ENCODE measurements at places on chromosomes 2 and 18.
A peak's percentile ranks its signal among the peaks of the same experiment; 100 is the strongest.

GRCh38 chr2:164840930-164841718 is 499 bp downstream of the COBLL1 start:
- DNase-seq: peak; percentile 64

DNA sequence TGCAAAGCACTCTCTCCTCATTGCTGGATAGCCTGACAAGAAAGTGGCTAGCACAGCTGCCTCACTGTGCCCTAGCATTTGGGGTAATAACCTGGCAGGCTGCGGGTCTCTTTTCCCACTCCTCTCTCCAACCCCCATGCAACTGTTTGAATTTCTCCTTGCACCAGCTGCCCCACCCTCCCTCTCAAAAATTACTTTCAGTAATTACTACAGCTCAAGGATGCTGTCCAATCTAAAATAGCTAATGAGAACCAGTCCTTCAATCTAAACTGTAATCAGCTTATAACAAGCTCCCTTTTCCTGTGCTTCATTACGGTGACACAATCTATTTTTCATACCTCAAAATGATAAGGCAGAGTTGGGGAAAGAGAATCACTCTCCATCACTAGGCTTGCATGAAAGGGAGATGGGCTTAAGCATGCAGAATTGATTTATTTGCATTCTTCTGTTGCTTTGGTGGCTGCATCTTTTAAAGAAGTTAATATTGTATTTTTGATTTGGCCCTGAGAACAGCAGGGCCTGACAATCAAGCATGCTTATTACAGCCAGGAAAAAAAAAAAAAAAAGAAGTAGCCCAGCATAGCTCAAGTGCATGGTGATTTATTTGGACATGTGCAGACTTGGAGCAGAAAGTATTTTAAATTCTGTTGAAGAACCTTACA is 881.8 kb downstream of the SLC4A3 start:
- DNase-seq: no peak

- no peak for DNase-seq
These were observed 113.4 kb downstream of the PIEZO2 start for GRCh38 chr18:11035814-11036495.

DNA sequence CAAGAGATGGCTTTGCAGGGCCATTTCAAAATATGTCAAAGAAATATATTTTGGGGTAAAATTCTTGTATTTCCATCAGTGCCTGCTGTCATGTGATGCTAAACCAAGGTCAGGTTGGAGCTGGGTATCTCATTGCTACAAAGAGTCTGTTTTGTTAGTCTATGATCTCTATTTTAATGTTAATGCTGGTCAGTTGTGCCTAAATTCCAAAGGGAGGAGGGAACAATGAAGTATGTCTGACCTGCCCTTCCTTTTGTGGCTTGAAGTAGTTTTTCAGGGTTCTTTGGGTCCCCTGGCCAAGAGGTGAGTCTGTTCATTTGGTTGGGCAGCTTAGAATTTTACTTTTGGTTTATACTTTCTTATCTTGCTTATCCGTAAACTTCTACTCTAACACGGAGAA is 61.6 kb upstream of the DYNAP start:
- DNase-seq: no peak

- DNase-seq: no peak
These were observed 148.2 kb upstream of the ZNF516 start for GRCh38 chr18:76643199-76643598.

GRCh38 chr2:170260188-170260587 is 82.2 kb downstream of the MYO3B start:
- DNase-seq: no peak

- DNase-seq: no peak
These were observed at the start of gene BOD1L2 for GRCh38 chr18:57146956-57147636. BOD1L2 (plus strand) TSS chr18:57147087; CDS start chr18:57147313, 226 bp downstream.

DNA sequence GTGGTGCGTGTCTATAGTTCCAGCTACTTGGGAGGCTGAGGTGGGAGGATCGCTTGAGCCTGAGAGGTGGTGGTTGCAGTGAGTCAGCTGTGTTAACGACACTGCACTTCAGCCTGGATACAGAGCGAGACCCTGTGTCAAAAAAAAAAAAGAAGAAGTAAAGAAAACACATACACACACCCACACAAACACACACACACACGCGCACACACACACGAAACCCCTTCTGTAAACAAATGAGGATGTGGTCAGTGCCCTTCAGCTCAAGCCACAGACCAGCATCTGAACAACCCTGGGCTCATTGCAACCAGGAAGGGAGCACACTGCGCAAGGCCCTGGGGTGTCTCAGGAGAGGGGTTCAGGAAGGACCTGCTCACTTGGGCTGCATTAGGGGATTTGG is 47.9 kb upstream of the KCNF1 start:
- DNase-seq: peak; percentile 50

DNA sequence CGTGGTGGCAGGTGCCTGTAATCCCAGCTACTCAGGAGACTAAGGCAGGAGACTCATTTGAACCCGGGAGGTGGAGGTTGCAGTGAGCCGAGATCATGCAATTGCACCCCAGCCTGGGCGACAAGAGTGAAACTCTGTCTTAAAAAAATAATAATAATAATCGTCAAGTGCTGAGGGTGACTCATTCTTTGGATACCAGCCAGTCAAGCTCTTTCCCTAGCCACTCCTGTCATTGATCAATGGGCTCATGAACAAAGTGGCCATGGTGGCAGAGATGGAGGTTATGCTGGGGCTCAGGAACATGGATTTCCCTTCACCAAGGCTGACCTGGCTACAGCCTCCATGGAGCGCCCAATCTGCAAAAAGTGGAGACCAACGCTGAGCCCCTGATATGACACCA is 94.5 kb upstream of the HAAO start:
- no peak for DNase-seq

- no peak for DNase-seq
These were observed 50.4 kb downstream of the MRO start for GRCh38 chr18:50769463-50769862.

GRCh38 chr2:103008586-103008985 is 246.8 kb downstream of the TMEM182 start:
- DNase-seq: no peak

DNA sequence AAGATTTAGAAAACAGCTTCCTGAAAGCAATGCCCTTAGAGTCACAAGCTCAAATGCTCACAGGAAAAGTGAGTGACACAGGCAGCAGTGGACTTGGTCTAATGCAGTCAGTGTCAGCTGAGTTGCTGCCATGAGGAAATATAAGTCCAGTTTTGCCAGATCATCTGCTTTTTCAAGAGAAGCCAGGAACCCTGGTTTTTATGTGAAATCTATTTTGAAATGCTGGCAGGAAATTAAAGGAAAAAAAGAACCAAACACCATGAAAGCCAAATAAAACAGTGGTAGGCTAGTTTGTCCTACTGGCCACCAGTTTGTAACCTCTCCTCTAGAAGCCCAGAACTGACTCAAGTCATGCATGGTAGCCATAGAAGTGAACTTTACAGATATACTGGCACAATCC is 109.2 kb downstream of the THADA start:
- no peak for DNase-seq

DNA sequence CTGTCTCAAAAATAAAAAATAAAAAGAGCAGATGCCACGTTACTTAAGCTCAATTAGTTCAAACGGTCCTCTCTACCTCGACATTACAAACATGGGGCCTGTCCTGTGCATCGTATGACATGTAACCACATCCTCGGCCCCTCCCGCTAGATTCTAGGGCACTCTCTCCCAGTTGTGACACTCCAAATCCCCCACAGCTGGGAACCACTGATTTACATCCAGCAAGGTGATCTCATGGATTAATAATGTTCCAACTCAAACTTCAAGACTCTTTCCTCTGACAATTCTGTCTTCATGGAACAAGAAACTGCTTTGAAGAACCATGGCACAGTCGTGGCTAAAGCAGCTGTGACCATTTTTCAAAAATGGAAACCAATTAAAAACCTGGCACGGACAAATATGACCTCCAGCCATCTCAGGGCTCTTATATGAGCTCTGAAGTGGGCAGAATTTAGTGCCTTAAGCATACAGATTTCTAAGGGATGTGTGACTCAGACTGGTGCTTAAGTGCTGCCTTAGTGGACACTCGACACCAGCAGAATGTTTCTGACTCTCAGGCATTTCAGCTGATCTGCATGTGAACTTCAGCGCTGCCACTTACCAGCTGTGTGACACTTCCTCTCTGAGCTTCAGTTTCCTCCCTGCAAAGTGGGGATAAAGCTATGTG is 31.7 kb upstream of the ASAP2 start:
- DNase-seq: no peak

DNA sequence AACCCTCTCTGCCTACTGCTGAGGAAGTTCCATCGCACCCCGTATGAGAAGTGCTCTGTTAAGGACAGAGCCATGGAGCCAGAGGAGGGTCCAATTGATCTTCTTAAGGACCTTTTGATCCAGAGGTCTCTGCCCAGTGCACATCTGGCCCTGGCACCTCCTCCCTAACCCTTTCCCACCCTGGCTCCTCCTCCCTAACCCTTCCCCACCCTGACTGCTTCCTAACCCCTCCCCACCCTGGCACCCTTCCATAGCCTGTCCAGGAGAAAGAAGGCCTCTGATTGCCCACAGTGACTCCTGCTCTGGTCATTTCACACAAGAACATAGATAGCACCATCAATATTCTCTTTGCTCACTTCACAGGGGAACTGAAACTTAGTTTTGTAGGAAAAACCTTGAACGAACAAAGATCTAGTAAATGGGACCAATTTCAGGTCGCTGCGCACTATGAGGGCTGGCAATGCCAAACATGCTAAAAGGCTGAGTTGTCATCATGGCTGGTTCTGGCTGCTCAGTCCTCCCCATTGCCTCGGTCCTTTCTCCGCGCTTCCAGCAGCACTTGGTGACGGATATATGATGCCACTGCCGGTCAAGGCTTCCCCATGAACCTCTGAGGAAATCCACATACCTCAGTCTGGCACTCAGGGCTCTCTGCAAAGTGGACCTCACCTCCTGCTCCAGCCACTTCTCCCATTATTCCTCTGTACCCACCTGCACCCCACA is 49.2 kb downstream of the PKDCC start:
- DNase-seq: peak; percentile 62

DNA sequence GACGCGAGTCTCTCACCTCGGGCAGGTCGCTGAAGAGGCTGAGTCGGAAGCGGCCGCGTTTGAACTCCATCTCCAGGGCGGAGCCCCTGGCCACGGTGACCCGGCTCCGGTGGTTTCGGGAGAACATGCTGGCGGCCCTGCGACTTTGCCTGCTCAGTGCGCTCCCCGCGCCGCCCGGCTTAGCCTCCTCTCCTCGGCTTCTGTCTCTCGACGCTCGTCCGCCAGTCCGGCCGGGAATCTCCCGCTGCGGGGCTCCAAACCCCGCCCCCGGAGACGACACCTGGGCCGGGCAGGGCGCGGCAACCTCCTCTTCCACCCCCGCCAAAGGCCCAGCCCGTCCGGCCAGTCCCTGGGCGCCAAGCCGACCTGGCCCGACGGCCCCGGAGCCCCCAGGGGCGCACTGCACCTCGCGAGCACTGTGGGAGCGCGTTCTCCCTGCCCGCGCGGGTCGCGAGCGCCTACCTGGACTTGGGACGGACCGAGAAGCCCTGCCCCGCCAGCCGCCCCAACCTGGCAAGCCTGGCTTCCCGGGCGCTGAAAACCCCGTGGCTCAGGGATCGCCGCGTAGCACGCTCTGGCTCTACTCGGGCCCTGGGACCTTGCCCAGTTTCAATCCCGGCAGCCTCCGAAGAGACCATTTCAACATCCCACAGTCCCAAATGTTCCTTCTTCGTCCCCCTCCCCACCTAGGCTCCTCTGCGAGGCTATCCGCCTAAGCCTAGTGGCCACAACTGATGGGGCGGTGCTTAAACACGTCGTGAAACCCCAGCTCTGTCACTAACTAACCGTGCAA is at the start of gene RTKN:
RTKN (minus strand) TSS at position 248 of the 793 bp plus-strand sequence; CDS start at position 127, 121 bp downstream.
- peak; percentile 71 for DNase-seq

DNA sequence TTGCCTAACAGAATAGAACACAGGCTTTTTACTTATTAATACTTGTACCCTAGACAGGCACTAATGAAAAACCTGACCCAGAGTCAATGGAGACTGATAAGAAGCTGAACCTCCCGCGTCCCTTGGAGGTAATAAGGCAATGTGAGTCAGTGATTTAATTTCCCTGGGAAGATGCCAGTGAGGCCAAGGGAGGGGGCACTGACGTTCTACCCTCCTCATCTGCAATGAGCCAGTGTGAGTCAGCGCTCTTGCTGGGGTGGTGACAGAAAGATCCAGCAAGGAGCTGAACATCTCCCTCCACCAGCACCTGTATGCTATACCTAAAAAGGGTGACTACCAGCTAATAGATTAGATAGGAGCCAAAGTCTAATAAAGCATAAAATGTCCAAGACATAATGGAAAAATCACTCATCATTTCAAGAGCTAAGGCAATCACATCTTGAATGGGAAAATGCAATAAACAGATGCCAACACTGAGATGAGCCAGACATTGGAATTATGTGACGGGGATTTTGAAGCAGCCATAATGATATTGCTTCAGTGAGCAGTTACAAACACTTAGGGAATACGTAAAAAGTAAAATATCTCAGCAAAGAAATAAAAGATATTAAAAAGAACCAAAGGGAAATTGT is 116.9 kb downstream of the TPGS2 start:
- DNase-seq: no peak

DNA sequence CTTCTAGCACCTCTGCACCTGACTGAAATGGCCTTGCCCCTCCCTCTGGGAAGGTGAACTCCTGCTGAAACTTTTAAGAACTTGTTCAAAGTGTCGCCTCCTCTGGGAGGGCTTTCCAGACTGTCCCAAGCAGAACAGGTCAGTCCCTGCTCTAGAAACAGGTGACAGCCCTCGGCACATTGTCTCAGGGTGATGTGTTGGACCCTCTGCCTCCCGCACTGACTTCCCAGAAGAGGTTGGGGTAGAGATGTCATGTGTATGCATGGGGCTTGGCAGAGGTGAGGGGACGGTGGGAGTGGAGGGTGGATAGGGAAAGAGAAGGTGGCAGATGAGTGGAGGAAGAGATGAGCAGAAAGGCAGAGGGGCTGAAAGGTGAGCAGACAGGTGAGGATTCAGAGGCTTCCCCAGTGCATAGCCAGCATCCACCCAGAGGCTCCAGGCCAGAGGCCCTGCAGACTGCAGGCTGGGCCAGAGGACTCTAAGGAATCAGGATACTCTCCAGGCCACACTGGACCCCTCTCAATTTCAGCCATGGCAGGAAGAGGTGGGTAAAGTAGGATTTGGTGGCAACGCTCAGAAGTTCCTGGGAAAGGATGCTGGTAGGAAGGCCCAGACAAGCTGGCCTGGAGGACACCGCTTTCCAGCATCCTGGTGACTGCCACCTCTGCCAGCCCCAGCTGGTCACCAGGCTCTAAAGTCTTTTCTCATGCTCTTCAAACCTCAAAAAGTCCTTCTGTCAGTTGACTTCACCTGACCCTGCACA is 24.8 kb upstream of the TNS1 start:
- no peak for DNase-seq

GRCh38 chr2:226172939-226173338 is 626.7 kb downstream of the IRS1 start:
- no peak for DNase-seq

DNA sequence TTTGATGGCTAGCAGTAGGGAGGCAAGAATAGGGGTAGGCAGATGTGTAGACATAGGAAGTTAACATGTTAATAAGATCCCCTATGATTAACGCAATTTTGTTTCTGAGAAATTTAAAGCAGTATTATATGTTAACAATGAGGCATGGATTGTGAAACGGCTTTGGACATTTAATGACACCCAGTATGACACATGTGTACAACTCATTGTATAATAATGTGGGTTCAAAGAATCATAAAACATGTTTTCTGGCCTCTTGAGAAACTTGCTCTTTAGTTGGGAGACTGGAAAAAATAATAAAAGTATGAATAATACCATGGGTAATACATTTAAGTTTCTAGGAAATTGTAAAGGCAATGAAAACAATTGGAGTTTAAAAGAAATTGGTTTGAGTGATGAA is 332.1 kb upstream of the CDH20 start:
- no peak for DNase-seq
